ENCODE measurements at places on chromosomes 16 and 17. TPM values are rescaled to one million over a fixed set of nuclear protein-coding genes. Genes with fewer than 3 reads are reported as not detected.
A peak's percentile ranks its signal among the peaks of the same experiment; 100 is the strongest.

Gene SAMD14
- 1.2 TPM for total RNA-seq

- H3K4me1 ChIP-seq: no peaks in the 10 kb centered on the region
- H3K4me3 ChIP-seq: no peak overlapping the region
- no peaks in the 10 kb centered on the region for H3K27me3 ChIP-seq
- DNase-seq: no peak
Measured at GRCh38 chr17:20141198-20141972, 132.2 kb downstream of the SPECC1 start.

Gene KCNH6
- not detected for total RNA-seq

DNA sequence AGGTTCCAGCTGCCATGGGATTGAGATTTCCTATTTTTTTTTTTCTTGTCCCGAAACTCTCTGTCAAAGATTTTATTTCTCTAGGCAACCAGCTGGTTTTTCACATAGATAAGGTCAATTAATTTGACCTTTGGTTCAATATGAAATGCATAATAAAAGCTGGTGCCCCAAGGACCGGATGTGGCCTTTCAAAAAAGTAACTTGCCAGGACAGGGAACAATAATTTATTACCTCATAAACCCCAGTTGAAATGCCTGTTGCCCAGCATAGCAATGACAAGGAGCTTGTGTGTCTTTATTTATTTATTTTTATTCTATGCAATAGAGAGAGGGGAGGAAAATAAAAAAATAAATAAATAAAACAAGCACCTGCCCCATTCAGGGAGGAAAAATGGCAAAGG, 472.7 kb downstream of the KCNJ2 start:
- H3K4me1 ChIP-seq: no peaks in the 10 kb centered on the region
- H3K27me3 ChIP-seq: no peaks in the 10 kb centered on the region
- no peak overlapping the region for H3K4me3 ChIP-seq
- no peak overlapping the region for H3K27ac ChIP-seq
- no peaks in the 10 kb centered on the region for H3K36me3 ChIP-seq
- no peak for DNase-seq

GRCh38 chr17:64245218-64246145, 17.6 kb downstream of the TEX2 start:
- H3K27me3 ChIP-seq: no peaks in the 10 kb centered on the region
- peaks cover 26% of the 10 kb centered on the region for H3K4me1 ChIP-seq
- no peak overlapping the region for H3K27ac ChIP-seq
- H3K4me3 ChIP-seq: no peak overlapping the region
- no peak for DNase-seq
- no peaks in the 10 kb centered on the region for H3K36me3 ChIP-seq

Gene ZP2
- not detected for total RNA-seq

Gene OR1D2
- total RNA-seq: not detected

GRCh38 chr17:38861399-38861843, 7.9 kb upstream of the RPL23 start:
- H3K27ac ChIP-seq: no peak overlapping the region
- no peaks in the 10 kb centered on the region for H3K36me3 ChIP-seq

- no peak for DNase-seq
- no peaks in the 10 kb centered on the region for H3K36me3 ChIP-seq
- H3K27me3 ChIP-seq: no peaks in the 10 kb centered on the region
- no peak overlapping the region for H3K4me3 ChIP-seq
Measured at GRCh38 chr17:56057869-56058268, 95.4 kb upstream of the ANKFN1 start.

Gene GPR179
- total RNA-seq: under 0.01 TPM

DNA sequence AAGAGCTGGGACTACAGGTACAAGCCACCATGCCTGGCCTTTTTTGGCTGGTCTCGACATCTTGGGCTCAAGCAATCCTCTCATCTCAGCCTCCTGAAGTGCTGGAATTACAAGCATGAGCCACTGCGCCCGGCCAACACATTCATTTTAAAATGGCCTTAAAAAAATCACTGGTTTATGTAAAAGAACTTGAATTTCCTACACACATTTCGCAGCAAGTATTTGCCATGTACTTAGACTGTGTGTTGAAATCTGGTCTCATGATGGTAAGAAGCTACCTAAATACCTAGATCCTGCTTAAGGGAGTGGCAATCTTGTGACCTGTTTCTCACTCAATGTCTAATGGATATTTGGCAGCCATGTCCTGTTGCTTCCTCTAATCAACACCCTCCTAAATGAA, 8.5 kb upstream of the CYTH1 start:
- H3K4me3 ChIP-seq: no peak overlapping the region
- DNase-seq: no peak
- H3K4me1 ChIP-seq: peaks cover 45% of the 10 kb centered on the region
- H3K36me3 ChIP-seq: peaks cover 5% of the 10 kb centered on the region
- H3K27me3 ChIP-seq: no peaks in the 10 kb centered on the region

Gene CCDC40
- total RNA-seq: 9.1 TPM

GRCh38 chr17:53387745-53388144, 435.0 kb upstream of the KIF2B start:
- H3K36me3 ChIP-seq: no peaks in the 10 kb centered on the region
- DNase-seq: no peak
- H3K4me1 ChIP-seq: no peaks in the 10 kb centered on the region

DNA sequence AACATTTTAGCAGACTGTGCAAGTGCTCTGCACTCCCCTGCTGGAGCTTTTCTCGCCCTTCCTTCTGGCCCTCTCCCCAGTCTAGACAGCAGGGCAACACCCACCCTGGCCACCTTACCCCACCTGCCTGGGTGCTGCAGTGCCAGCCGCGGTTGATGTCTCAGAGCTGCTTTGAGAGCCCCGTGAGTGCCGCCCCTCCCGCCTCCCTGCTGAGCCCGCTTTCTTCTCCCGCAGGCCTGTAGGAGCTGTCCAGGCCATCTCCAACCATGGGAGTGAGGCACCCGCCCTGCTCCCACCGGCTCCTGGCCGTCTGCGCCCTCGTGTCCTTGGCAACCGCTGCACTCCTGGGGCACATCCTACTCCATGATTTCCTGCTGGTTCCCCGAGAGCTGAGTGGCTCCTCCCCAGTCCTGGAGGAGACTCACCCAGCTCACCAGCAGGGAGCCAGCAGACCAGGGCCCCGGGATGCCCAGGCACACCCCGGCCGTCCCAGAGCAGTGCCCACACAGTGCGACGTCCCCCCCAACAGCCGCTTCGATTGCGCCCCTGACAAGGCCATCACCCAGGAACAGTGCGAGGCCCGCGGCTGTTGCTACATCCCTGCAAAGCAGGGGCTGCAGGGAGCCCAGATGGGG, 3.1 kb downstream of the GAA start:
- no peak overlapping the region for H3K27ac ChIP-seq
- H3K27me3 ChIP-seq: no peaks in the 10 kb centered on the region
- H3K4me3 ChIP-seq: no peak overlapping the region
- peaks cover 23% of the 10 kb centered on the region for H3K4me1 ChIP-seq
- H3K36me3 ChIP-seq: peaks cover 25% of the 10 kb centered on the region
- no peak for DNase-seq

DNA sequence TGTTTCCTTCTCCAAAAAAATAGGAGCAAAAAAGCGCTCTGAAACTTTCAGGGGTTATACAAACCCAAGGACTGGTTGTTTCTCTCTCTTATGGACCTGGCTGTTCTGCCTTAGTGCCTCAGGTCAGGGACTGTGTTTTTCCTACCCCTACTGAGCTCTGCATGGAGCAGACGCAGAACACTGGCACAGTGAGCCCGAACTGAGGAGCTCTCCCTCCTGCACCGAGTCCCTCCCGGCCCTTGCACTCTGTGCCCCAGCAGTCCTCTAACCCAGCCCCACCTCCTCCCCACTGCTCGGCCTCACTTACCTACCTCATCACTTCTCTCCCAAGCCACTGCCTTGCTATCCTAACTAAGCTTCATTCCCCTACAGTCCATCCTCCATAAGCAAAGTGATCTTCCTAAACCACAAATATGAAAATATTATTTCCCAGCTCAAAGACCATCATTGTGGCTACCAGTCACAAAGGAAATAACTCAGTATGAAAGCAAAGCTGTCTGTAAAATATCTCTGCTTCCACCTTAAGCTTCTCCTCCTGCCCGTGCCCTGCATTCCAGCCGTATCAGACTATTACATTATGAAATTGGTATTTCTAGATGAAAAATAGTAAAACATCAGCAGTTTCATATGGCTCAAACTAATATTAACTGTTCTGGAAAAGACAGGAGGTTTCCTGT, 13.6 kb downstream of the MEIOB start:
- peaks cover 4% of the 10 kb centered on the region for H3K27me3 ChIP-seq
- DNase-seq: no peak
- no peaks in the 10 kb centered on the region for H3K4me1 ChIP-seq
- H3K27ac ChIP-seq: no peak overlapping the region

Gene TERB1
- not detected for total RNA-seq

Gene TEPSIN
- 19.5 TPM for total RNA-seq

Gene KRTAP4-1
- total RNA-seq: not detected

GRCh38 chr16:79045191-79045590, 555.3 kb downstream of the MAF start:
- DNase-seq: no peak
- H3K4me3 ChIP-seq: no peak overlapping the region
- H3K36me3 ChIP-seq: no peaks in the 10 kb centered on the region
- H3K4me1 ChIP-seq: no peaks in the 10 kb centered on the region

Gene KRT33B
- total RNA-seq: not detected

- no peaks in the 10 kb centered on the region for H3K4me1 ChIP-seq
- H3K27me3 ChIP-seq: no peaks in the 10 kb centered on the region
- H3K27ac ChIP-seq: no peak overlapping the region
- no peak for DNase-seq
- no peak overlapping the region for H3K4me3 ChIP-seq
Measured at GRCh38 chr17:80619535-80620235, 75.0 kb downstream of the RPTOR start.

DNA sequence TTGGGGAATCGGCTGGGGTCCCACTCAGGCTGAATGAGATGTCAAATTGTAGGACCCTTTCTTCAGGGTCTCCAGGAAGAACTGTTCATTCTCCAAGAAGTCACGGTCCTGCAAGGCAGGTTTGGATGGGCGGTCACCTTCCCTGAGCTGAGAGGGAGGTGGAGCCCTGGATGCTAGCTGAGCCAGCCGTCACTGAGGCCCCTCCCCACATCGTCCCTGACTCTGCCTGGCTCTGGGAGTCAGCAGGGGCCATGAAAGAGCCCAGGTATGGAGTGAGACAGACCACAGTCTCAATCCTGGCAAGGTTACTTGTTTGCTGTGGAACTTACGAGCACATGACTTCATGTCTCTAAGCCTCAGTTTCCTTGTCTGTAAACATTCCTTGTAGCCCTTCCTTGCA, 6.0 kb upstream of the MRPL38 start:
- no peak for DNase-seq
- peaks cover 6% of the 10 kb centered on the region for H3K36me3 ChIP-seq
- no peaks in the 10 kb centered on the region for H3K27me3 ChIP-seq
- H3K4me3 ChIP-seq: no peak overlapping the region
- H3K27ac ChIP-seq: no peak overlapping the region
- H3K4me1 ChIP-seq: peaks cover under 1% of the 10 kb centered on the region

Gene SLC13A2
- not detected for total RNA-seq

DNA sequence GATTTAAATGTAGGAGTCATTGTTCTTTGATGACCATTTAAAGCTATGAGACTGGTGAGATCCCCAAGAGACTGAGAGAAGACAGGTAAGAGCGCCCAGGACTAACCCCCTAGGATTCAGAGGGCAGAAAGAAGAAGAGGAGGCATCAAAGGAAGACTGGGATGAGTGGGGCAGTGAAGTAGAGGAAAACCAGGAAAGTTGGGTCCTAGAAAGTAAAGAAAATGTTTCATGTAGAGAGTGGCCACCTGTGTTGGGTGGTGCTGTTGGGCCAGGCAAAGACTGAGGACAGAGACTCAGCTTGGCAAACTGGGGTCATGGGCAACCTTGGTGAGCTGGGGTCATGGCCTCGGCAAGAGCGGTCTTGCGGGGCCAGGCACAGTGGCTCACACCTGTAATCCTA, 1.3 kb upstream of the HAP1 start:
- H3K4me3 ChIP-seq: no peak overlapping the region
- DNase-seq: no peak
- H3K27ac ChIP-seq: no peak overlapping the region
- H3K36me3 ChIP-seq: no peaks in the 10 kb centered on the region

DNA sequence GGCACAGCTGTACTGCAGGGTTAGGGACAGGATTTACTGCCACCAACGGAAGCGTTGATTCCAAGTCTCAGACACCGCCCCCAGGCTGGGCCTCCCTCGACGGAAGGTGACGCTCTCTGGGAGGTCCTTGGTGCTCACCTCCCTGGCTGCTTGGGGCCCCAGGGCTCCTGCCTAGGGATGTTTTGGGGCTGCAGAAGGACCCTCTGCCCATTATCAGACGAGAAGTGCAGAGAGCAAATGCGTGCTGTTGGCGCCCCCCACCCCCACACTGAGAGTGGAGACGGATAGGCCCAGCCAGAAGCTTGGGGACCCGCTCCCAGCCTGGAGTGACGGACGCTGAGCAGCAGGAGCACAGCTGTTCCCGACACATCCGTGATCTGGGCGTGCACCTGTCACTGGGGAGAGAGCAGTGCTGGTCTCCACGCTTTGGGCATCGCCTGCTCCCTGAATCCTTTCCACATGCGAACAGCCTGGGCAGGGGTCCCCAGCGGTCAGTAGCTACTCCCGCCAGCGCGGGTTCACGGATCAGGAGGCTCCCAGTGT, 5.1 kb upstream of the SOX8 start:
- no peak overlapping the region for H3K4me3 ChIP-seq
- H3K4me1 ChIP-seq: peaks cover 50% of the 10 kb centered on the region
- H3K36me3 ChIP-seq: no peaks in the 10 kb centered on the region
- no peaks in the 10 kb centered on the region for H3K27me3 ChIP-seq
- no peak for DNase-seq

Gene MT1H
- total RNA-seq: not detected

Gene RPRML
- total RNA-seq: 0.50 TPM

- H3K27me3 ChIP-seq: no peaks in the 10 kb centered on the region
- no peak overlapping the region for H3K4me3 ChIP-seq
- no peak overlapping the region for H3K27ac ChIP-seq
- no peak for DNase-seq
- H3K36me3 ChIP-seq: peaks cover 40% of the 10 kb centered on the region
- peaks cover 32% of the 10 kb centered on the region for H3K4me1 ChIP-seq
Measured at GRCh38 chr16:69706256-69706974, 19.9 kb downstream of the NQO1 start.

DNA sequence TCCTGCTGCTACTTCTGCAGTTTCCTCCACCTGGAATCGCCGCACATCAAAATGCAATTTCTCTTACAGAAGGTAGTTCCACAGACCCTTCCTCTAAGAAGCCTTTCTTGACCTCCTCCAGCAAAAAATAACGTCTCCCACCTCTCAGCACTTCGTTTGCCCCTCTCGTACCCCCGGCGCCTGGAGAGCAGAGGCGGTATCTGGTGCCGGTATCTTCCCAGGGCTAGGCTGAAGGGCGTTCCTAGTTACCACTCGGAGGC, 482 bp downstream of the DCTPP1 start:
- peaks cover 3% of the 10 kb centered on the region for H3K36me3 ChIP-seq
- peak overlapping the region; percentile 68 for H3K4me3 ChIP-seq
- no peak for DNase-seq
- no peaks in the 10 kb centered on the region for H3K27me3 ChIP-seq
- H3K4me1 ChIP-seq: peaks cover 20% of the 10 kb centered on the region
- peak overlapping the region; percentile 88 for H3K27ac ChIP-seq

Gene CCL7
- total RNA-seq: not detected

Data from esophagus muscularis mucosa (tissue), 4 donors.